ENCODE measurements at places on chromosomes 16 and 17.

- DNase-seq: no peak
Measured at GRCh38 chr17:61260071-61260797, 139.4 kb upstream of the TBX2 start.

GRCh38 chr16:63312346-63312745 lies 1276.1 kb upstream of the CDH8 start:
- DNase-seq: no peak

GRCh38 chr17:71257096-71257495 lies 863.7 kb upstream of the SOX9 start:
- DNase-seq: no peak

GRCh38 chr17:58679263-58680037 lies 12.4 kb downstream of the TEX14 start:
- DNase-seq: no peak

- no peak for DNase-seq
Measured at GRCh38 chr17:1707107-1707506, 3.1 kb downstream of the TLCD2 start.

DNA sequence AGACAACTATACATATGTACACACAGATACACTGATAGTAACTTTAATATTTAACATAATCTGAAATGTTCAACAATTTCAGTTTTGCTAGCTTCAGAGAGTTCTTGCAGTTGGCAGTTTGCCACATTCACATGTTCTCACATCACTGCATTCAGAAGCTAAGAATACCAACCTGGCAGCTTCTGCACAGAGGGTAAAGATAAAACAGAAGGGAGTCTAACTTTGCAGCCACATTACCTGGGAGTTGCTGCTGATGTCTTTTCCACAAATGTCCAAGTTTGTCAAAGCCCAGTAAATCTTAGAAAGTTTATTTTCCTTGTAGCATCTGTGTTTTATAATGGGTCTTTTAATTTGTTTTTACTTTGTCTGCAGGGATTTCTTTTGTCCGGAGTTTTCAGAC lies 332.0 kb downstream of the BCAS3 start:
- DNase-seq: no peak

DNA sequence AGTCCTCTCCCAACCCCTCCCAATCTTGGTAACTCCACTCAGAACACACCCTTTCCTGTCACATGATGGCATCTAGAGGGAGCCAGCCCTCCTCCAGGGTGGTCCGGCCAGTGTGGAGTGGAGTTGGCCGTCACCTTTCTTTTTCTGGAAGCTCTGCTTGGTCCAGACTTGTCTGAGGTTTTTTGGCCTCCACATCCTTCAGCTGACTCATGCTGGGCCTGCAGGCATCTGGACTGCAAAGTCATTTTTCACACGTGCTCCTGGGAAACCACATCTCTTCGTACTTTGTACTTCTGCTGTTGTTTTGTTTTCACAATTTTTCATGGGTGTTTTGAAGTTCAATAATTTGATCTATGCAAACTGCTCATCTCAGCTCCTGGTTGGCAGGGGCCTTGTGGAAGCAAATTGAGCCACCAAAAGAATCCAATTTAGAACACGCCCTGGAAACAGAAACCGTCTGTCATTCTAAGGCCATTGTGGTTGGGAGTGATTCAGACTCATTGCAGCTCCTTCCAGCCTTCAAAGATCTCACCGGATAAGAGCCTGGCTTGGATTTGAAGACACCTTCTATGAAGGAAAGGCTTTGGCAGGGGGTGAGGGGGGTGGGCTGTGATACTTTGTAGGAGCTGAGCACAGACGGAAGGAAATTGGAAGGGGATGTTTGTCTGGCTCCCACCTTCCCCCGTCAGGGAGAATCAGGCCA lies 42.4 kb upstream of the NF1 start:
- DNase-seq: peak; percentile 92
